ENCODE measurements at places on chromosomes 7 and 10. TPM values are rescaled to one million over a fixed set of nuclear protein-coding genes. Genes with fewer than 3 reads are reported as not detected.

The OR2A5 gene
- not detected for total RNA-seq

DNA sequence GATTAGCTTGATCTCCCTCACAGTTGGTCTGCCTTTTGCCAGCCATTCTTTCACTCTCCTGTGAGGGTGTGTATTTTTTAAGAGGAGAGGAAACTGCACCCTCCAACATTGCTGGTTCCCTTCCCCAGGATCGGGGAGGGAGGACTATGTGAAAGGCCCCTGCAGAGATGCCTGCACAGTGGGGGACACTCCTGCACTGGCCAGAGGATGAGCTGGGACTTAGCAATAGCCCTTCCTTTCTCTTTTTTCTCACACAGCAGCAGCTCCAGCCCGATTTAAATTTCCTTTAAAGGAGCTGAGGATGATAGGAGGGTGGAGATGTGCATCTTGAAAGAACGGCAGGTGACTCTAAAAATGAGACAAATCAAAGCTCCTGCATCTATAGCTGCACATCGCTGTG lies 18.7 kb downstream of the SORCS3 start:
- no peak for DNase-seq

The CYP2C18 gene
- total RNA-seq: not detected

DNA sequence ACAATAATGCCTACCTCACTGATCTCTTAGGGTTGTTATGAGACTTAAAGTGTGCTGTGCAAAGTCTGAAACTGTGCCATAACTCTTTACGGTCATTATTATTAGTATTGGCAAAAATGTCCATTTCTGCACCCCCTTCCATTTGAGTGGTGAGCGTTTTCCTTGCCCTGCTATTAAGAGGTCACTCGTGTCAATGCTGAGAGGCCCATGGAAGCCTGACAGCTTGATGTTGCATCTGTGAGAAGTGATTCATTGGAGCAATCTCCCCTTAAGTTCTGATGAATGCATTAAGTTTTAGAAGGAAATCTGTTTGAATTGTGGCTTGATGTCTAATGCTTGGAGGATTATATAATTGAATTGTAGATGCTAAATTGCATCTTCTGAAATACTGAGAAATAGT lies 253.3 kb downstream of the FRMD4A start:
- no peak for DNase-seq

DNA sequence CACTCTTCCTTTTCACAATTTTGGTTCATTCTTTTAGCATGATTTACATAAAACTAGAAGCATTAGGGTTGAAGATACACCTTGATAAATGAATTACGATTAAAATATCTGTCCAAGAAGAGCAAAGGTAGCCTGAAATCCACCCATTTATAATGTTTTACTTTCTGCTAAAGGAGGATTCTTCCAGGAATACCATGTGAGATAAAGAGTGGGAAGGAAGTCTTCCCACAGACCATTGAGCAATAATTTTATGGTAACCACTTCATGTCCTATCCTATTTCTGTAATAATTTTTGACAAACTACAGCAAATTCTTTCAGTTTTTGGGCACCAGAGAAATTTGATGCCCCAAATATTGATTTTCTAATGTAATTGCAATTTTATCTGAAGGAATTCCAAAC lies 150.6 kb upstream of the STEAP4 start:
- DNase-seq: no peak

The EPHB6 gene
- total RNA-seq: 19.4 TPM

DNA sequence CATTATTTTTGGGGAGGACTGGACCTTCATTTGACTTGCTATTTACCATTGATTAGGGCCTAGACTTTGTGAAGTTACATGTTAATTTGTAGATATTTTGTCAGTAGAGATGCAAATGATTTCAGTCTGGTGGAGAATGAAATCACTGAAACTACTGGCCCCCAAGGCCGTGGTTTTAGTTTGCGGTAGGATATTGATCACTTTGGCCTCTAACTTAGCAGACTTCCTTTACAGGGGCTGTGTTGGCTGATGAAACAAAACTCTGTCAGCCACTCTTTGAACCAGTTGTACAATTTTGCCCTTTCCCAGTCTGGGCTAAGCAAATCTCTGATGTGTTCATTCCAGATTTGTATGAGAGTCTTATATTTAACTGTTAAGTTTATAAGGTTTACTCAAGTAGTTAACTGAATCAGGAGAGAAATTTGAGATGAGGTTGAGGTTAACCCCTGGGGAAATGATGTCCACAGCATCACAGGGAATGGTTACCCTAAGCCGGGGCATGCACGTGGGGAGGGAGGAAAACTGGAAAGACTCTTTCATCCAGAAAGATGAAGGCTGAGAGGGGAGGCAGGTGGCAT lies 105.7 kb upstream of the INSIG1 start:
- DNase-seq: no peak

- no peak for DNase-seq
Measured at GRCh38 chr10:88986549-88987242, 3.9 kb upstream of the FAS start.

- no peak for DNase-seq
Measured at GRCh38 chr7:132508724-132509353, 67.4 kb downstream of the PLXNA4 start.

The ALOX5 gene
- 16.0 TPM for total RNA-seq

The ANKRD7 gene
- total RNA-seq: 0.79 TPM

All from right atrium auricular region (tissue), 2 donors.